Suprapubic skin (tissue), 4 donors: ENCODE measurements at places on chromosomes 7 and 10.
A peak's percentile ranks its signal among the peaks of the same experiment; 100 is the strongest.

DNA sequence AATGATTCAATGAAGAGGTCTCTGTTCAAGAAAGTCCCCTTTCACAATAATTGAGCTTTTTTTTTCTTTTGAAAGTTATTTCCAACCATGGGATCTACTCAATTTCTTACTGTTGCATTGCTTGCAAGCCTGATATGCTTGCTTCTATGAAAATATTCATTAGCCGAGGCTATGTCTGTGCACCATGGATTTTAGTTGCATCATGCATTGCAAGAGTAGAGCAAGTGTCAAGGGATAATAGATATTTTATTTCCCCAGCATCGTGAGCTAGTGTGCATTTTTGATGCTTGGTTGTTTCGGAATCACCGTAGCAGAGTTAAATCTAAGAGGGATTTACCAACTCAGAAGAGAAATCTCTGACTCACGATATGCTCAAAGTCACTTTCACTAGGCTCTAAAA is 222.0 kb downstream of the SH2D4B start:
- DNase-seq, result no peak

DNA sequence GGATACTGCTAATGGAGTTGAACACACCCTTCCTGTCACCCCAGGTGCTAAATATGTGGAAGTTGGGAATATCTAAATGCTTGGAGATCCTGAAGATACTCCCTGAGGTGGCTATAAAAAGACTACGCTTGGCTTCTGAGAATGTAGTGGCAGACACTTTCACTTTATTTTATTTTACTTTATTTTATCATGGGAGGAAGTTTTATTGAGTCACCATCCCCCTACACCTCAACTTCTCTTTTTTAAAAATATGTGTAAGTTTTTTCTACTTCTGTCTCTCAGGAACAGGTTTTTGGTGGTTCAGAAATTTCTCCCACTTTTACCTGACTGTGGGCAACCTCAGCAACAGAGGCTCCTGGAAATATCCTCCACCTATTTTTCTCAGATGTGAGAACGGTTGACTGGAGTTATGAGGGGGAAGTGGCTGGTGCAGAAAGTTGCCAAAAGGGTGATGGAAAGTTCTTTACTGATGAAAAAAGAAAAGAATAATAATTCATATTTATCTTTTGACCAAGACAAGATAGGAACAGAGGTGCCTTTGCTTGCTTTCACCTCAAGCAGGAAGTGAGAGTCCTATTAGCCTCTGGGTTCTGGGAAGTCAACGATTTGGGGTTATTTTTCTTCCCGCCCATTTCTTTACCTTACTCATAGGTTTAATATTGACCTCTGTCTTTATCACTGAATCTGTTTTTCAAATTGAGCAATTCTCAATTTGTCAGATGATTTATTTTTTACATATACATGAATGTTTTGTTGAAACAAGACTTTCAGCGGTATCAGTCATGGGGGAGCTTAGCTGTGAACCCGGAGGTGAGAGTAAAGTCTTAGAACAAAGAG is 103.6 kb downstream of the AHR start:
- no peak for DNase-seq

DNA sequence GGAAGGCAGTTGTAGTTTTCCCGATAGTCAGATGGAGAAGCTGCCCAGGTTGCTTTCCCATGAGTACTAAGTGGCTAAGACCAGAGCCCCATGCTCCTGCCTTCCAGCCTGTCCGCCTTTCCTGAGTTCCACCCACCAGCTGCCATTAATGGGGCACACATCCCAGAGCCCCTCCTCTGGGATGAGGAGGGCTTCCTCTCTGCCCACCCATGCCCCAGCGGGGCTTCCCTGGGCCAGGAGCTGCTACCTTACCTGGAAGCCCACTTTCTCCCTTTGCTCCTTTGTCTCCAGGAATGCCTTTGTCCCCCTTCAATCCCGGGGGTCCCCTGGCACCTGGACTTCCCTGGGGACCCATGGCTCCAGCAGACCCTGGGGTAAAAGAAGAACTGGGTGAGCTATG is 7.8 kb downstream of the SFTPD start:
- DNase-seq, result no peak

DNA sequence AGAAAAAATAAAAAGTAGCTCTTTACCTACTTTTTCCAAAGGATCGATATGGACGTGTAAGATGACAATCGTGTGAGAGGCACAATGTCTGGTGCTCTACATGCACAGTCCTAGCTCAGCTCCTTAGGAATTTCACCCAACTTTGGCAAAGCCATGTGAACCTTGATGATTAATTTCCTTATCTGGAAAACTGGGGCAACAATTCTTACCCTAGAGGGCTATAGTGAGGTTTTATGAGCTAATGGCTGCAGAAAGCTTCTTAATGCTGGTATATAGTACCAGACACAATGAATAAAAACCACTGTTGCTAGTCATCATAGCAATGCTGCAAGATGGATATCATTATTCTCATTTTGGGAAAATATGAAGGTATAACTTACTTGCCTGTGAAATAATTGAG is 202.7 kb downstream of the PARD3 start:
- no peak for DNase-seq

DNA sequence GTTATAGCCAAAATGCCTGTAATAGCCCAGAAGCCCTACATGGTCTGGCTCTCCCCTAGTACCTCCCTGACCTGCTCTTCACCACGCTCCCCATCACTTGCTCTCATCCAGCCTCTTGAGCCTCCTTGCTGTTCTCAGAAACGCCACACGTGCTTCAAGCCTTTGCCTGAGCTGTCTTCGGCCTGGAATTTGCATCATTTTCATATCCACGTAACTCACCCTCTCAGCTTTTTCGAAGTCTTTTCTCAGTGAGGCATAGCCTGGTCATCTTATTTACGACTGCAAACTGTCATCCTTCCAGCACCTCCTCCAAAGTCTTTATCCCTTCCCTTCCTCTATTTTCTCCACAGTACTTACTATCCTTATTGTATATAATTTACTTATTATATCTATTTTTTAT is 151.0 kb upstream of the AHR start:
- DNase-seq, result no peak

- DNase-seq, result no peak
Observed at GRCh38 chr10:4498711-4499251, 327.2 kb upstream of the AKR1E2 start.

DNA sequence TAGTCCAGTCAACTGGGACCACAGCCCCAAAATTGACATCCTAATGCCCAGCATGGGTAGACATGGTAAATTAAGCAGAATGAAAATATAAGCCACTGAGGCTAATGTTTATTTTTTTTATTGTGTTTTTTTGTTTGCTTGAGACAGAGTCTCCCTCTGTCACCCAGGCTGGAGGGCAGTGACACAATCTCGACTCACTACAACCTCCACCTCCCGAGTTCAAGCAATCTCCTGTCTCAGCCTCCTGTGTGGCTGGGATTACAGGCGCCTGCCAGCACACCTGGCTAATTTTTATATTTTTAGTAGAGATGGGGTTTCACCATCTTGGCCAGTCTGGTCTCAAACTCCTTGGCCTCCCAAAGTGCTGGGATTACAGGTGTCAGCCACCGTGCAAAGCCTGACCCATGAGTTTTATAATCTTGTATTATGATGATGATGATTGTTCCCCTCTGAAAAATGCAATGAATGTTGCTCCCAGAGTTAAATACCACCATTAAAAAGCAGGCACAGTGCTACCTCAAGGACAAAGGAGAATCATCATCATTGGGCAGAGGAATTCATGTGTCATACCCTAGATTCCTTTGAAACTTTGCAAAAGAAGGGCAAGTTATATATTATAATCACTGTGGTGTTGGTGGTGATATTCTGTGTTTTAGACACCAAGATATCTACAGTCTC is 228.0 kb downstream of the PARD3 start:
- no peak for DNase-seq

GRCh38 chr7:129225206-129225930 is 538 bp downstream of the AHCYL2 start:
- DNase-seq, result peak; percentile 80

GRCh38 chr10:72218325-72218724 is 2.2 kb upstream of the ASCC1 start:
- DNase-seq, result no peak

- no peak for DNase-seq
Observed at GRCh38 chr7:27575613-27576012, 87.1 kb downstream of the HIBADH start.

DNA sequence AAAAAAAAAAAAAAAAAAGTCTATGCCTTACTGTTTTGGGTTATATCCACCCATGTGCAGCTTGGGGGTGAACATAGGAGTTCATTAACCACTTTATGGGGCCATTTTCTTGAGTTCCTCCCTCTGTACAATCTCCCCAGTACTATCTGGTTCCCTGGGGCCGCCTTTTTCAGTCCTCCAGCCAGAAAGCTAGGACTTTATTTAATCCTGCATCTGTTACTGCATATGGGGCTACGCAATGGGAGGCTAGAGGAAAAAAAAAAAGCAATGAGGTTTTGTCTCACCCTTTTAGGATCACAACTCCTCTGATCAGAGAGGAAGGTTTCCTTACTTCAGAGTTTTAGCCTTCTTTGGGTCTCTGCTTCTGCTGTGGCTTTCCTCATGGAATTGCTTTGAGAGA is 51.0 kb downstream of the BTRC start:
- no peak for DNase-seq

GRCh38 chr10:100566561-100566960 is 30.8 kb downstream of the HIF1AN start:
- DNase-seq, result no peak

DNA sequence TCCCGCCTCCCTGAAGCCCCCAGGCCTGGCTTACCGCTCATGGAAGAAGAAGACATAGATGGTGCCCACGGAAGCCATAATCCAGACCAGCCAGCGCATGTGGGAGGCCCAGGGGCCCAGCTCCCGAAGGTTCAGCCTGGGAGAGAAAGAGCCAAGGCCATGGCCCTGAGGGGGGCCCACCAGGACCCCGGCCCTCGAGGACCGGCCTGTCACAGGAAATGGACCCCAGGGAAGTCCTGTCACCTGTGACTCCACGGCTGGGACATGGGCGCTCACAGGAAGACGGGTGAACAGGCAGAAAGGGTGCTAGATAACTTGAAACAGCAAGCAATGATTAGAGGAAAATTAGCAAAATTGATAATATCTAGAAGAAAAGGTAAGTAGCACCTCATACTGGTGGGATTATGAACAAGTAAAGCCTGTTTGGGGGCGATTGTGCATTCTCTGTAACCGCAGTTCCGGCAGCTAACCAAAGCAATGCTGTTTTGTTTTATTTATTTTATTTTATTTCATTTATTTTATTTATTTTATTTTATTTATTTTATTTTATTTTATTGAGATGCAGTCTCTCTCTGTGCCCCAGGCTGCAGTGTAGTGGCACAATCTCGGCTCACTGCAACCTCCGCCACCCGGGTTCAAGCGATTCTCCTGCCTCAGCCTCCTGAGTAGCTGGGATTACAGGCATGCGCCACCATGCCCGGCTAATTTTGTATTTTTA is 27.8 kb upstream of the RADIL start:
- DNase-seq, result no peak

- DNase-seq, result no peak
Observed at GRCh38 chr7:155219947-155220769, 77.5 kb upstream of the INSIG1 start.

GRCh38 chr7:23443974-23444373 is 26.3 kb downstream of the IGF2BP3 start:
- DNase-seq, result no peak

DNA sequence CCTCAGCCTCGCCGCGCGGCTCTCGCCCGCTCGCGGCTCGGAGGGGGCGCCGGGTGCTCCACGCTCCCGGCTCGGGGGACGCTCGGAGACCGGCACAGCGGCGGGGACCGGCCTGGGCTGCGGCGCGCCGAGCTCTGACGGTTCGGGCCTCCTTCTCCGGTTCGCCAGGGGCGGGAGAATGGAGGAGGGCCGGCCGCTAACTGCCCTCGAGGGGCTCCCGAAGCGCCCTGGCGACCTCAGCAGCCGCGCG is 232 bp upstream of the GRID1 start:
- DNase-seq, result peak; percentile 78

DNA sequence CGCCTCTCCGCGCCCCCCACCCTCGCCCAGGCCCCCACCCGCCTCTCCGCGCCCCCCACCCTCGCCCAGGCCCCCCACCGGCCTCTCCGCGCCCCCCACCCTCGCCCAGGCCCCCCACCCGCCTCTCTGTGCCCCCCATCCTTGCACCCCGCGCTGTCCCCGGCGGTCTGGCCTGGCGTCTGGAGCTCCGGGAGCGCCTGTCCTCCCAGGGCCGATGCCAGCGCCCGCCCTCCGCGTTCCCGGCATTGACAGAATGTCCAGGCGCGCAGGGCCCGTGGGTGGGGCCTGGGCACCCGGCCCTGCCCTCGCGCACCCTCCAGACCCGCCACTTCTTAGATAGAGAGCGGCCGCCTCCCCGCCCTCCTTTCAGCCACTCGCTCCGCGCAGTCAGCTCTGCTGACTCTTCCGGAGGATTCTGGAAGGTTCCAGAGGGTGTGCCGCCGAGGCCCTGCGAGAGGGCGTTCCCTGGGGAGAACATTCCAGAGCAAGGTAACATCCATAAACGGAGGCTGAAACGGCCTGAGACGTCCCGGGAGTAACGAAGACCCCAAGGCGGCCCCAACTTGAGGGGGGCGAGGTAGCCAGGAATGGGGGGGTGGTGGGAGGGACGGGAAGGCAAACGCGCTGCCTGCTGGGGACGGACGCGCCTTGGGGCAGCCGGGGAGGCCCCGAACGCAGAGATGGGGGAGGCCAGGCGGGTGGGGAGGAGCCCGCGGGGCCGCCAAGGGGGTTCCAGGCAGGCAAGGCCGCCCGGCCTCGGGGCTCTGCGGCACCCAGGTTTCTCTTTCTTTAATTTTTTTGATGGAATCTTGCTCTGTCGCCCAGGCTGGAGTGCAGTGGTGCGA is 117.8 kb downstream of the DYNC2I1 start:
- no peak for DNase-seq

DNA sequence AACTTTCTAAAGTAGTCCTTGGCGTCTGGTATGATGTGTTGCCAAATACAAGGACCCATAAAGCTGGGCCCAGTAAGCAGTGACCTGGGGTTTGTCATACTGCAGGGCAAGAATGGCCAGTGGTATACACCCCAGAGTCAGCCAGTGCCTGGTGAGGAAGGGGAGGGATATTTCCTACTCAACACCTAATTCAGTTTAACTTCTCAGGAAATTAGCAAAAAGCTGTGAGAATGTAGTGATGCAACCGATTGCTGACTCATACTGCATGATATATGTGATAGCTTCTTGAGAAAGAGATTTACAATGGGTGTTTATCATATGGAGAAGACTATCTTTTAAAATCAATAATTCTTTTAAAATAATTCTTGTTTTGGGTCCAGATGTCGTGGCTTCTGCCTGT is 889.3 kb upstream of the CELF2 start:
- no peak for DNase-seq

DNA sequence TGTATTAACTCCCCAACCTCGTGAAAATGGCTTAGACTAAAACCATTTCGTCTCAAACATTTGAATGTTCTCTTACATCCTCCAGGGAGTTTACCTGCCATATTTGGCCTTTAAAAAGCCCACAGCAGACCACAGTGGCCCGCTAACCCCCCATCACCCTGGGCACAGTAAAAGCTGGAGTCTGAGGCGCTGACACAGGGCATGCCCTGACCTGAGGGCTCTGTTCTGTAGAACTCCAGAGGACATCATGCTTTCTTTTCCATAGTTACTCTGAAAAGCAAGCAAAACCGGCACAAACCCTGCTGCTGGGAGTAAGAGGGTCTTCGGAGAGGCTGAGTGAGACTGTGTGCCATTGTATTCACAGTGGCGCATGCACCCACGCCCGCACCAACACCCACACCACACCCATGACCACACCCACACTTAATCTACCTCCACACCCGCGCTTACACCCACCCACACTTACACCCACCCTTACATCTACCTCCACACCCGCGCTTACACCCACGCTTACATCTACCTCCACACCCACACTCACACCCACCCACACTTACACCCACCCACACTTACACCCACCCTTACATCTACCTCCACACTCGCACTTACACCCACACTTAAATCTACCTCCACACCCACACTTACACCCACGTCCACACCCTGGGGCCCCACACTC is 32.1 kb downstream of the LRRC27 start:
- peak; percentile 56 for DNase-seq
